Kidney tubule cell (primary cell): ENCODE measurements at places on chromosomes 1 and 21.

GRCh38 chr1:64006276-64007051 is 197.0 kb upstream of the UBE2U start:
- peak; percentile 88 for DNase-seq

DNA sequence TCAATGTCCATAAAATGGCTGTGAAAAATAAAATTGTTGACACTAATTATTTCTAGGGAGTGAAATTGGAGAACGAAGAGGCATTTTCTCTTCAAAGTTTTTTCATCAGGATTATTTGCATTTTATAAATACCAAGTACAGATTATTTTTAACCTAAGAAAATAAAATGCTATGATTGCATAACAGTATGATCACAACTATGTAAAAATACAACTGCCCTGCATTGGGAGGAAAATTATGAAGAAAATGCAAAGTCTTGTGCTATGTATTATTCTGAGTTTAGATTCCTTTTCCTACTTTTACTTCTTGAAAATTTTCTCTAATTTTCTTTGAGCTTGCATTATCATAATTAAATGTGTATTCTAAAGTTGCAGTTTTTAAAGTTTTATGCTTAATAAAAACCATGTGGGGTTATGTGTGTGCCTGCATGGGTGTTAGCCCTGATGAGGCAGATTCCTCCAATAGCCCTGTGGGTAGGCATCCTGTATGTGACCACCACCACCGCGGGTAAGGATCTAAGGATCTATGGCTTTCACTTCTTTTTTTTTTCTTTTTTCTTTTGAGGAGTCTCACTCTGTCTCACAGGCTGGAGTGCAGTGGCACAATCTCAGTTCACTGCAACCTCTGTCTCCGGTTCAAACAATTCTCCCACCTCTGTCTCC is 24.7 kb downstream of the STX6 start:
- no peak for DNase-seq

GRCh38 chr1:245207801-245208200 is 53.0 kb downstream of the KIF26B start:
- no peak for DNase-seq

- DNase-seq = no peak
These were observed 31.0 kb downstream of the FOXD2 start for GRCh38 chr1:47468709-47469389.

DNA sequence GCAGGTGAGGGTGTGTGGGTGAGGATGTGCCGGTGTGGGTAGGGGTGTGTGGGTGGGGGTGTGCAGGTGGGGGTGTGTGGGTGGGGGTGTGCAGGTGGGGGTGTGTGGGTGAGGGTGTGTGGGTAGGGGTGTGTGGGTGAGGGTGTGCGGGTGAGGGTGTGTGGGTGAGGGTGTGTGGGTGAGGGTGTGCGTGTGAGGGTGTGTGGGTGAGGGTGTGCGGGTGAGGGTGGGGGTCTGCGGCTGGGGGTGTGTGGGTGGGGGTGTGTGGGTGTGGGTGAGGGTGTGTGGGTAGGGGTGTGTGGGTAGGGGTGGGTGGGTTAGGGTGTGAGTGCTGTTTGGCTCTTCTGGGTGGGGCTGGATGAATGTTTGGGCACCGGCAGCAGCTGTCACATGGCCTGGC is 241.4 kb upstream of the POTED start:
- no peak for DNase-seq

GRCh38 chr21:45839274-45839673 is 142.3 kb upstream of the COL6A1 start:
- peak; percentile 46 for DNase-seq

GRCh38 chr21:35266546-35266945 is 217.4 kb upstream of the RUNX1 start:
- DNase-seq = peak; percentile 28

DNA sequence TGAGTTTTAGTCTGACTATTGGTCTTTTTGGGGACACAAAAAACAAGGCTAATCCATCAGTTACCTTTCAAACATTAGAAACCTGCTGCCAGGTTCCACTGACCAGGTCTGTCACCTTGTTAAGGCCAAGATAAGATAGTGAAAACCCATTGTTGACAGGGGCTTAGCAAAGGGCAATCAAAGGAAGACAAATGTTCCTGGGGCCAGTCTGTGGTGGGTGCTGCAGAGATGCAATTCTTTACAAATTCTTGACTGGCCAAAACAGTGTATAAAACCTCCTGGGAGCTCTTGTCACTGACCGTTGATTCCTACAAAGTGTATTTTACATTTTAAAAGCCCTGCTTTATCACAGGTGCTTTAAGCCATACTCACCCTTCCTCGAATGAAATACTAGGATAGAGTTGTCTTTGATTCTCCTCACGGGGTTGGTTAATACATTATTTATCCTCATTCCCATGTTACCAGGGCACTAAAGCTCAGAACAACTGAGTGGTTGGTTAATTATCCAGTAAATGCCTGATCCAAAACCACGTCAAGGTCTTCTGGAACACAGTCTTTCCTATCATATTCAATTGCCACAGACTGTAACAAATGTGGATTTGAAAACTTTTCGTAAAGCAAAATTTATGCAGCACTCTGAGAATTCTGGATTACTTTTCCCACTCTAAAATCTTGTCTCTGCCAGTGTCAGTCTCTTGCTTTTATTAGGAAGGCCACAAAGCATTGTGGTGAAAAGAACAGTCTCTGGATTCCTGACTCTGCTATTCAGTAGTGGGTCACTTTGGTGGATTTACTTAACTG is 77.2 kb downstream of the NRIP1 start:
- DNase-seq = peak; percentile 48

GRCh38 chr1:40396420-40396819 is 22.9 kb downstream of the SMAP2 start:
- DNase-seq = no peak

- no peak for DNase-seq
These were observed 68.1 kb downstream of the MRPL37 start for GRCh38 chr1:54267815-54268761.

DNA sequence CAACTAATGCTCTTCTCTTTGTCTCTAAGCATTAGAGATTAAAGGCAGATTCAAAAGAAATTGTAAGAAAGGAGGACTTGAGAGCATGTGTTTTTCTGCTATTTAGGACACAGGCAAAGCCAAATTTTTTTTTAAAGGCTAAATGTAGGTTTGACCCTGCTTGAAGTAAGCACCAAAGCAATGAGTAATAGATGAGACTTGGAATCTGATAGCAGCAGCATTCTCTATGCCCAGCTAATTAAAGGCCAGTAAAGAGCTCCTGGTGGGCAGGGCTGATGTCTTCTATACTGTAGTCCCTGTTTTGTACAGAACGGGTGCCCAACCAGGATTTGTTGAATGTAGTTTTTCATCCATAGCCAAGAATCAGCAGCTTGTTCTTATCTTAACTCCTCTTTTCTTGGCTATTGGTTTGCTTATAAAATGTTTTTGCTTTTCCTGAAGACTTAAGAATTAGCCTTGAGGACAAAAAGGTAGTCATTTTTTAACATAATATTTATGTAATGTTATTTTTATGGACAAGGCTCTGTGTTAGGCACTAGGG is 179.6 kb downstream of the LMO4 start:
- no peak for DNase-seq

DNA sequence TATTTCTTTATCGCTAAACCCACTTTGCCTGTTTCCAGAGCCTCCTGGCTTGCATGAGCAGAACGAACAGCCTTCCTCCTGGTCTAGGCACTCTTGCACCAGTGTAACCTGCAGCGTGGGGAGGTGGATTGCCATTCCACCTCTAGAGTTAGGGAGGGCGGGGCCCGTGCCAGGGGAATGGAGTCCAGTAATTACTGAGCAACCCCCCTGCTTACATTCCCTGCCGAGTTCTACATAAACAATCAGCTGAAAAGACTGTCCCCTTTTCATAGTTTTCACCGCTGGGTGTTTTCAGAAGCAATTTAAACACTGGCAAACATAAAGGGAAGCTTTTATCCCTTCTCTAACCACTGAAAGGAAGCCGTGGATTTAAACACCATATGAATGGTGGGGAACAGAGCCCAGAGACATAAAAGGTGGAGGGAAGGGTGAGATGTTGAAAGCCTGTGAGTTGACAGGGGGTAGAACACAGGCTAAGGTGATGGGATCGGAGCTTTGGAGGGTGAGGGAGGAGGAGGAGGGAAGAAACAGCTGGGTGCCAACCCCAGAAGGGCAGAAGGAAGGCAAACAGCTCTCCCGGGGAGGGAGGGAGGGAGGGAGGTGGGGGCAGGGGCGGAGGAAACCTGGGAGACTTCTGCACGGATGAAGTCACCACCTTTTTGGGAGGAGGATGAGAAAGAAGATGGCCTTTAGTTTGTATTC is 68.0 kb upstream of the WDR26 start:
- DNase-seq = peak; percentile 58

- DNase-seq = peak; percentile 41
These were observed 28.7 kb upstream of the SLC45A3 start for GRCh38 chr1:205709059-205709398.

DNA sequence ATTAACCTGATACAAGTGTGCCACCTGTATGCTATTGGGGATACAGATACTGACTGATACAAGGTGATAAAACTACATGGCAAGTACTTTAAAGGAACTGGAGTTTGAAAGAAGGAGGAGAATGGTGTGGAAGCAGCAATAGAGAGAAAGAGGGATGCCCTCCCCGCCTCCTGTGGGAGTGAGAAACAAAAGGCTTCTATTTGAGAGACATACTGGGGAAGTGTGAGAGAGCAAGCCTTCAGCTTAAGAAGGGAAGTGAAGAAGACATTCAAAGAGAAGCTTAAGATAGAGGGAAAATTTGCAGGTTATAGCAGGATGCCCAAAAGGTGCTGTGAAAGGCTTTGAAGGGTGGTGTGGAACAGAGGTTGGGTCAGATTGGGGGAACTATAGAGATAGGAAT is 7.7 kb upstream of the ALG14 start:
- no peak for DNase-seq

GRCh38 chr1:46532498-46533178 is 18.8 kb downstream of the KNCN start:
- DNase-seq = peak; percentile 50

DNA sequence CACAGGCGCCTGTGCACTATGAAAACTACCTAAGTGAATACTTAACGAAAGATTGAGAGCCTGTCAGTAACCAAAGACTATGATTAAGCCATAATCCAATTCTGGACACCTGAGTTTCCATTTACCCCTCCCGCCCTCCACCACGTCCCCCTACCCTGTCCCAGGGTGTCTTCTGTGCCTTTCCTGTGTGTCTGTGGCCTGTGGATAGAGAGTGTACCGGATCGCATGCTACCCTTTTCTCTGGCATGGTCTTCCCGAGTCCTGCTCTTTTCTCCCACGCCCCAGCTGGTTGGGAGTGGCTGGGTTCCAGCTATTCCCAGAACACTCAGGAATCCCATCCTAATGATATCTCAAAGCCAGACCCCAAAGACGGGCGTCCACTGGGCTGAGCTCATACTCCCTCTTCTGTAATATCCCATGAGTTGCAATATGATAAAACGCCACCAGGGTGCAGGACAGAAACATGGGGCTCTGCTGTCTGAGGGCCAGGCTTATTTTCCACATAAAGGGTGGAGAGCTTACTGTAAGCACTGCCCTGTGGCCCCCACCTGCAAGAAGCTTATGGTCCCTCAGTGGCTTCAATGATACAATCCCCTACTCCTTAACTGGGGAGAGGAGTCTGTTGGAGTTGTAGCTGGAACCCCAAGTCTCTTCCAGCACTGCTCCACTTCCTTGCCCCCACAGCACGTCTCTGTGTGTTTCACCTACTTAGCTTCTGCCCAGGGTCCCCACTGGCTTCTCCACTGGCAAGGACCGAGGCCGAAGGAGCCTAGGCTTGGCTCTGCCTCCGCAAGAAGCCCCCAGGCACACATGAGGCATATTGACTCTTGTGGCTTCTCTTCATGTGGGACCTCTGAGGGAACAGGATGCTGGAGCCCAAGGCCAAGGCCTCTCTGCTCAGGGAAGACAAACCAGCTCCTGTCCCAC is 17.6 kb upstream of the ALX3 start:
- DNase-seq = peak; percentile 56

- DNase-seq = no peak
These were observed at the start of gene SLC2A5 for GRCh38 chr1:9069326-9070100. Gene SLC2A5 (minus strand): TSS chr1:9069635. CDS start chr1:9069536, 99 bp downstream.

- no peak for DNase-seq
These were observed 36.1 kb downstream of the NTPCR start for GRCh38 chr1:232986527-232986922.

DNA sequence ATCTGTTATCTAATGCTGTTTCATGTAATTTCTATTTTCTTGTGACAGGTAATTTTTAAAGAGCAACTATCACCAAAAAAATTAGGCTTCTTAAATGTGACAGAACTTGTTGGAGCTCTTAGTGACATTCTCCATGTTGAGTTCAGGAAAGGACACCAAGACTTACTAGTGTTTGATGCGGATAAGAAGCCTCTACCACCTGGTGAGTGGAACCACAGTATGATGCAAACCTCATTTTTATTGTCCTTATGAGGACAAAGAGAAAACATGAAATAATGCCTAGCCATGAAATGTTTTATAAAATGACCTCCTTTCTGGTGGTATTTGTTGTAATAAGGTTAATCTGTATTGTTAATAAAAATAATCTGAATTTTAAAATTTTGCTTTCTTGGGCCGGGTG is 39.1 kb downstream of the TDRD5 start:
- DNase-seq = no peak

DNA sequence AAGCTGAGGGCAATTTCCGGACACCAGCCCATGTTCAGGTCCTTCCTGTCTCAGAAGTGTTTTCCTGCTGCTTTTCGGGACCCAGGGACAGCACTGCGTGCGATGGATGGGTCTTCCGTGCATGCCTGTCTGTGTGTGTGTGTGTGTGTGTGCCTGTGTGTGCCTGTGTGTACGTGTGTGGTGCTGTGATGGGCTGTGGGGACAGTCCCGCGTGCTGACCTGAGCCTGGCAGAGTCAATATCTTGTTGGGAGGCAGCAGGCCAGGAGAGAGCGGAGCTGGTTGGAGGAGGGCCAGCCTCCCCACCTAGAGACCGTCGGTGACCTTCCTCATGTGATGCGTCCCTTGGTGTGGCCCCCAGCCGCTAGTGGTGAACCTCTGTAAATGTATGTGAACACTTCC is 13.7 kb downstream of the SKI start:
- no peak for DNase-seq

- DNase-seq = no peak
These were observed 31.7 kb downstream of the TP73 start for GRCh38 chr1:3683992-3684391.

GRCh38 chr1:36330940-36331339 is 7.5 kb upstream of the EVA1B start:
- no peak for DNase-seq

- DNase-seq = no peak
These were observed 36.6 kb downstream of the TNFSF18 start for GRCh38 chr1:173014160-173014559.

DNA sequence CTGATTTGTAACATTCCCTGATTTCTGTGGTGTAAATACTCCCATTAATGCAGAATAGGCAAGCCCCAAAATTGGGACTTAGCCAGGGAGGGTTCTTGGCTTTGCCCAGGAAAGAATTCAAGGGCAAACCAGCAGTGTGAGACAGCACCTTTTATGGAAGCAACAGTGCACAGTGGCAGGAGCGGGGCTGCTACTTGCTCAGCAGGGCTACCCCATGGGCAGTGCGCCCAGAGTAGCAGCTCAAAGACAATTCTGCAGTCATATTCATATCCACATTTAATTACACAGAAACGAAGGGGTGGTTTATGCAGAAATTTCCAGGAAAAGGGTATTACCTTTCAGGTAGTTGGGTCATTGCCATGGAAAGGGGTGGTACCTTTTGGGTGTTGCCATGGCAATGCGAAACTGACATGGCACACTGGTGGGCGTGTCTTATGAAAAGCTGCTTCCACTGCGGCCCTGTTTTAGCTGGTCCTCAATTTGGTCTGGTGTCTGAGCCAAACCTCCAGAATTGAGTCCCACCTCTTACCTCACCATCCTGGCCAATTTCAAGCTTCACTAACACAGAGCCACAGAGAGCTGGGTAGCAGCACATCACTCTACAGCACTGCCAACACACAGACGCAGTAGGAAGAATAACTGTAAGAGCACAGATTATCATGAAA is 35.9 kb downstream of the FHAD1 start:
- DNase-seq = no peak
